ENCODE measurements at places on chromosomes 5 and 9.

DNA sequence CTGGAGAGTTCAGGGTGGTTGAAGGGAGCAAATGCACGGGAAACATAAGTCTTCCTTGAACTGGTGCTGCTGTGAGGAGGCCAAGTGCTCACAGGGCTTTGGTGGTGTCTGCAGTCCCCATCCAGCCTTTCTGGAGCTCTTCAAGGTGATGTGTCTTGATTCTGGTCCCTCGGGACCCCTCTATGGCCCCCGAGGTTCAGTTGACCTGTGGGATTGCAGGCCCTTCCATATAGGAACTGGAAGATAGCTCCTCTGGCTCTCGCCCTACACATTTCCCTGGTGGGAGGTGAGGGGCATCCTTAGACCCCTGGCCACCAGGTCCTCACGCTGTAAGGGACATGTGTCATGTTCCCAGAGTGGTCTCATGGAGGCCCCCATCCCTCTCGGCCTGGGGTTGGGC lies 191.8 kb downstream of the GADD45G start:
- DNase-seq, result no peak

GRCh38 chr5:38593959-38594358 lies 37.5 kb upstream of the LIFR start:
- DNase-seq, result no peak

GRCh38 chr9:109767404-109767803 lies 12.6 kb upstream of the PALM2AKAP2 start:
- DNase-seq, result no peak

GRCh38 chr5:122707796-122708195 lies 67.1 kb upstream of the SNX2 start:
- no peak for DNase-seq

- no peak for DNase-seq
Observed at GRCh38 chr5:67203701-67204074, 7.1 kb upstream of the CD180 start.

DNA sequence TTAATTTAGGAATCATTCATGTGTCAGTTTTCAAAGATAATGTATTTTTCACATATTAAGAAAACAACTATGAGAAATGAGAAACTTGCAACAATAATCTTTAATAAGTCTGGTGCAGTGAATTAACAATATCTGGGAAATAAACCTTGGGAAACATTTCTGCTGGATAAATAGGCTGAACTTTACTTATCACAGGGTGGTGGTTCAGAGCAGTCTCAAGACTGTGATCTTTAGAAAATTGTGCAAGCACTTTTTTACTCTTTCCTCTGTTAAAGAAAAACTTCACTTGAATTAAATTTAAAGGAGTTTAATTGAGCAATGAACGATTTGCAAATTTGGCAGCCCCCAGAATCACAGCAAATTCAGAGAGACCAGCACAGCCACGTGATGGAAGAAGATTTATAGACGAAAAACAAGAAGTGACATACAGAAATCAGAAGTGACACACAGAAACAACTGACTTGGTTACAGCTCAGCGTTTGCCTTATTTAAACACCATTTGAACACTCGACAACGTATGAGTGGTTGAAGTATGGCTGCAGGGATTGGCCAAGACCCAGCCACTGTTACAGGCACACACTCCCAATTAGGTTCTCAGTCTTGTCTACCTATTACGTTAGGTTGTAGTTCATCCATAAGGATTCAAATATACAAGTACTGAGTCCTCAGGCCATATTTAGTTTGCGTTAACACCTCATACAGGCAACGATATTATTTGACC lies 631.9 kb downstream of the SLCO4C1 start:
- DNase-seq, result no peak

- DNase-seq, result no peak
Observed at GRCh38 chr5:134494780-134495179, 30.7 kb upstream of the JADE2 start.

DNA sequence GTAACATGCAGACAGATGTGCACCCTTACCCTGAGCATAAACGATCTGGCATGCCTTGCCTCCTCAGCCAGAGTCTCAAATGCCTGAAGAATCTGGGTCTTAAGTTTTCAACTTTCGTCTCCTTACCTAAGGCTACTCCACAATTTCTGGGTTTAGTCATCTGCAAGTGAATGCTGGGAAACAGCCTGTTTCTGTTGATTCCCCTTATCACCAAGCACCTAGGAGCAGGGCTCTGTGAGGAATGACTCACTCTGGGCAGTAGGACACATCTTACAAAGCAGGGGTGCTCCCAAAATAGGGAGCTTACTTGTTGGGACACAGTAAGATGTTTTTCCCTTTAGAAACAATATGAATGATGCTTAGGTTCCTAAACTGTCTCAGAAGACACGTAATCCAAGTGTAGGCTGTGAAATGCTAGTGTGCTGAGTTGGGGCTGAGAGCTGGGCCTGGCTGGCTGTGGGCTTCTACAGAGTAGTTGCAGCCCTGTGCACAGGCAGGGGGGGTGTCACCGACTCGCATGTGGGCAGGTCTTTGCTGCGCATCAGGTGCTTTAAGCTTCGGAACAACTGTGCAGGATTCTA lies 58.0 kb downstream of the DAP start:
- no peak for DNase-seq

DNA sequence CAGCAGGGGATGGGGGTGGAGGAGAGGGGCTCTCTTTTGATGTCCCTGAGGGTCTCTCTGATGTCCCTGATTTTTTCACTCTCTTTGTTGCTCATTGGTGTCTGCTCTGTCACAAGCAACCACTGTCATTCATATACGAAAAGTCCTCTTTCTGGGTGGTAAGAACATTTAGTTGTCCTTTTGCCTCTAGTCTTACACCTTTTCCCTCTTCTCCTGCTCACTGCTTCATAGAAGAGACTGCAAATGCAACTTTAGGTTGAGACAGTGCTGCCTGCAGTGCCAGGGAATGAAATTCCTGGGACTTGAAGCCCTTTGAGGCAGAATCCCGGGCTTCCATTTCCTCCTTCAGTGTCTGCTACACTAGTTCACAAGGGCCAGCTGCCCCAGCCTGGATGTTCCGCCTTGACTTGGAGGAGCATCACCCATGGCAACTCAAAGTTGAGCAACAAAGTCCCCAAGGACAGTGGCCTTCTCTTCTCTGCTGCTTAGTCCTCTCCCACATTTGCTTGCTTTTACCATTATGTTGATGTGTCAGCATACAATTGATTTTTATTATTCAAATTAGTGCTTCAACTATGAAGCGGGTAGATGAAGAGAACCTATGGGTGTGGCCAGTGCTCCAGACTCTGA lies 94.7 kb upstream of the RUSC2 start:
- DNase-seq, result no peak

DNA sequence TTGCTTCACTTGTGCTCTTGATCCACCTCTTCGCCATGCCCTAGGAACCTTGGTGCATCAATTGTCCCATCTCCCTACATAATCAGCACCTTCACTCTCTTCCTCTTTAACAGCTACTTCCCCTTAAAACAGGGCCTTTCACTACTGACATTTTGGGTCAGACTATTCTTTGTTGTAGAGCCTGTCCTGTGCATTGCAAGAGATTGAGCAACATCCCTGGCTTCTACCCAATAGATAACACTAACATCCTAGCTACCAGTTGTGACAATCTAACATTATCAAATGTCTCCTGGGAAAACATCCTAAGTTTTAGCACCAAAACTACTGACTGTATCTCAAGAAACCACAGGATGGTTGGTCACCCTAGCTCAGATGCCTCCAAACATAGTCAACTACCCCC lies 854.3 kb upstream of the DMAC1 start:
- no peak for DNase-seq

GRCh38 chr9:95910023-95910707 lies 34.7 kb downstream of the ERCC6L2 start:
- DNase-seq, result no peak

- DNase-seq, result no peak
Observed at GRCh38 chr5:138506370-138507306, 36.4 kb downstream of the ETF1 start.

DNA sequence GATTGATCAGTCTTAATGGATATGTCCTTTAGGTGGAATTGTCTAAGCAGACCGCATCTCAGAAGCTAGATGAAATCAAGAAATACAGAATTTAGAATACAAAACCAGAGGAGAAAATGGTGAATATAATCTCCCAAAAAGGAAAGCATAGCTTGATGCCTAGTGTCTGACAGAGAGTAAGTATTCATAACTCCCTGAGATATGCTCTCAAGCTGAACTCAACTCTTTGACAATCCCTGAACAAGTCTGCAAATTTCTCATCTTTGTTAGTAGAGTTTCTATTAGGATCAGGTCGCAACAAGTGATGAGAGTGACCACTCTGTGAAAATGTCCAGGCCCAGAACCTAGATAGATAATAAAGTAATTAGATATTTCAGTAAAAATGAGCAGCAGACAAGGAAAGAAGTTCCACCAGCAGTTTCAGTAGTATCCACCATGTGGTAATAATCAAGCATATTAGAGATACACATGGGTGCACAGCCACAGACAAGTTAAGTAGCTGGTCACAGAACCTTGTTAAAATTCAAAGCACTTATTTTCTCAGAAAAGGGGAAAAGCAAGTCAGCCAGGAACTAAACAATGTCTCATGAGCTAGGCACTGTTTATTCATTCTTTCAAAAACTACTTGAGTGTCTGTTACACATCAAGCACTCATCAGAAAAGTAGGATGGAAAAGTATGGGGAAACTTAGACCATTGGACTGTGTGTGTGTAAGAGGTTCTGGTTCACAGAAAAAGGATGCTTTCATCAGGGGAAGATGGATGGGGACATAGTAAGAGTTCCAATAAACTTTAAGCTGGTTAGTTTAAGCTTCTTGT lies 481.5 kb upstream of the TUSC1 start:
- no peak for DNase-seq

GRCh38 chr9:107351382-107352045 lies 68.4 kb downstream of the RAD23B start:
- no peak for DNase-seq

All from activated CD4-positive, alpha-beta T cell treated with anti-CD3 and anti-CD28 coated beads for 36 hours (primary cell).